ENCODE measurements at places on chromosomes 11 and 22.

GRCh38 chr11:5500393-5500801 lies 9.4 kb downstream of the UBQLN3 start:
- DNase-seq = no peak

- no peak for DNase-seq
Measured at GRCh38 chr11:114129142-114129541, 69.6 kb downstream of the ZBTB16 start.

GRCh38 chr11:3959015-3959902 lies 103.8 kb downstream of the STIM1 start:
- peak; percentile 76 for DNase-seq

- peak; percentile 52 for DNase-seq
Measured at GRCh38 chr11:44878711-44879110, 72.0 kb downstream of the TP53I11 start.

GRCh38 chr11:7986768-7987559 lies at the start of gene EIF3F:
TSS of gene EIF3F (plus strand) at chr11:7987337. CDS start at chr11:7987353, 16 bp downstream.
- DNase-seq = peak; percentile 99

DNA sequence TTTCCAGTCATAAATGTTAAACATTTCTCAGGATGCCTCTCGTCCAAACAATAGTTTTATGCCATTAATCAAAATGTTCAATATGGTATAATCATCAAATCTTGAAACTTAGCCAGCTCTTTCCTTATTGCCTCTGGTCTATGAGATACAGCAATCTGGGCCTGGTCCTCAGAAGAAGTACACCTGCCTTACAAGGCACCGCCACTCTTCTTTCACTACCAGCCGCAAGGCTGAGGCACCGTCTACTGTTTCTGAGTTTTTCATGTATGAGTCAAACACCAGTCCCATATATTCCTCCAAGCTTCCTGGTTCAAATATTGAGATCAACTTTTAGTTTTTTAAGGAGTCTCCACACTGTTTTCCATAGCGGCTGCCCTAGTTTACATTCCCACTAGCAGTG lies 600.6 kb upstream of the FAT3 start:
- DNase-seq = no peak

- DNase-seq = no peak
Measured at GRCh38 chr11:27573024-27573423, 66.5 kb upstream of the LIN7C start.

DNA sequence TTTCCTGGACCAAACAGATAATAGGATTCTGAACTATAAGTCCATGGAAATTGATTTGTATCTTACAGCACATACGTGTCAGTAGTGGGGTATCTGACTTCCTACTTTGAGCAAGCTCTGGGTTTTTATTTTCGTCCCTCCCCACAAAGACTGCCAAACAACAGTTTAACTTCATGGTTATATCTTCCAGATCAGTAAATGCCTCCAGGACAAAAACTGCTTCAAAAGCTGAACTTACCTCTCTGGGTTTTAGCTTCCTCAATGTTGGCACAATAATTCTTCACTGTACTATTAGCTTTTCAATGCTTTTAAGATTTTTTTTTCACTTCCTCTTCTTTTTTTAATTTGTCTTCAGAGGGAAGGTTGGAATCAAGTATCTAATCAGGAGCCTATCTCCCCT lies 4.2 kb upstream of the DPF2 start:
- no peak for DNase-seq

DNA sequence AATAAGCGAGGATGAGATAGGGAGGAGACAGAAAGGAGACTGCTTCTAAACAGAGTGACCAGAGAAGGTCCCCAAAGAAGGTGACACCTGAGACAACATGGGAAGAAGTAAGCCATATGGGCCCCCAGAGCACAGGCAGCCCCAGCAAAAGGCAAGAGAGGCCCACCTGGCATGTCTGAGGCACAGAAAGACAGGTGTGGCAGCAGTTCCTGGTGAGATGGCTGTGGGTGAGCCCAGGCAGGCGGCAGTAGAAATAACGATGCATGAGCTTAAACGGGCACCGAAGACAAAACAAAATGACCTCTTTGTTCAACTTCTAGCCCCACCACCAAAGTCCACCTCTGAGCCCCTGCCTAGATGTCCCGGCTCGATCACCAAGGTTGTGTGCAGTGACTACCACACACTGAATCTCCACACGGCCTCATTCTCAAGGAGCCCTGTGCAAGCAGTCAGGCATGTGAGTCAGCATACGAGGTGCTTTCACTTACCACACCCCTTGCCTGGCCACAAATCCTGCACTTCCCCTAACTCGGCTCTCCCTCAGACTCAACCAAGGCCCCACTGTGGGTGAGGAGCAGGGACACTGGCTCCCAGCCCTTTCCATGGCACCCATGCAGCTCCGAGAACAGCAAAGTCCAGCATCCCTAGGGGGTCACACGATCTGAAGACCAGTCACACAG lies 77.6 kb downstream of the PACSIN2 start:
- no peak for DNase-seq

- no peak for DNase-seq
Measured at GRCh38 chr11:61975638-61976419, 8.4 kb upstream of the FTH1 start.

GRCh38 chr11:103077554-103077953 lies 14.4 kb downstream of the DCUN1D5 start:
- no peak for DNase-seq

GRCh38 chr11:134562941-134563471 lies 151.0 kb upstream of the B3GAT1 start:
- DNase-seq = no peak

- peak; percentile 98 for DNase-seq
Measured at GRCh38 chr11:36594316-36594989, at the start of gene IFTAP. TSS of gene IFTAP (plus strand) at chr11:36594502. CDS start at chr11:36610104, 15,602 bp downstream.

All from GM23338 (cell line).